HepG2 (cell line): ENCODE measurements at places on chromosomes 2 and 18. TPM values are rescaled to one million over a fixed set of nuclear protein-coding genes. Genes with fewer than 3 reads are reported as not detected.

- DNase-seq: no peak
Observed at GRCh38 chr18:73684647-73685046, 463.0 kb downstream of the FBXO15 start.

DNA sequence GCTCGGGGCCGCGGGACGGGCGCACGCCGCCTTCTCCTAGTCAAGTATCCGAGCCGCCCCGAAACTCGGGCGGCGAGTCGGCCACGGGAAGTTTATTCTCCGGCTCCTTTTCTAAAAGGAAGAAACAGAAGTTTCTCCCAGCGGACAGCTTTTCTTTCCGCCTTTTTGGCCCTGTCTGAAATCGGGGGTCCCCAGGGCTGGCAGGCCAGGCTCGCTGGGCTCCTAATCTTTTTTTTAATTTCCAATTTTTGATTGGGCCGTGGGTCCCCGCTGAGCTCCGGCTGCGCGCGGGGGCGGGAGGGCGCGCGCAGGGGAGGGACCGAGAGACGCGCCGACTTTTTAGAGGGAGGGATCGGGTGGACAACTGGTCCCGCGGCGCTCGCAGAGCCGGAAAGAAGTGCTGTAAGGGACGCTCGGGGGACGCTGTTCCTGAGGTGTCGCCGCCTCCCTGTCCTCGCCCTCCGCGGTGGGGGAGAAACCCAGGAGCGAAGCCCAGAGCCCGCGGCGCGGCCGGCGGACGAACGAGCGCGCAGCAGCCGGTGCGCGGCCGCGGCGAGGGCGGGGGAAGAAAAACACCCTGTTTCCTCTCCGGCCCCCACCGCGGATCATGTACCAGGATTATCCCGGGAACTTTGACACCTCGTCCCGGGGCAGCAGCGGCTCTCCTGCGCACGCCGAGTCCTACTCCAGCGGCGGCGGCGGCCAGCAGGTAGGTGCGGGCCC, 617 bp downstream of the FOSL2 start:
- DNase-seq: no peak

DNA sequence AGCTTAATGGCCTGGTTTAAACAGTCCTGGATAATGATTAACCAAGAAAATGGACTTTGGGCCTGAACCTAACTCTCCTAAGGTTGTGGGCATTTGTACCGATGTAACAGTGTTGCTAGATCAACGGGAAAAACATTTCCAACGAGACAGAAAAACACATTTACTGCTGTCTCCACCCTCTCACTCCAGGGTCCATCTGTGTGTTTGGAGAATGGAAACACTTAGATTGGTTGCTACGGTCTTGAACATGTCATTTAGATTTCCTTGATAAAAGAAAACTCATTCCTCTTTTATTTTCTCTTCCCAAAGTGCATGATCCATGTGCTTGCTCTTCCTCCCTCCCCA, 88.0 kb downstream of the SOCS6 start:
- DNase-seq: peak; percentile 100

The AP1S3 gene
- total RNA-seq: 16.3 and 26.3 TPM in 2 replicates

The TUBB8B gene
- total RNA-seq: 0.71 and 0.98 TPM in 2 replicates

The ECEL1 gene
- not detected in 2 replicates for total RNA-seq

DNA sequence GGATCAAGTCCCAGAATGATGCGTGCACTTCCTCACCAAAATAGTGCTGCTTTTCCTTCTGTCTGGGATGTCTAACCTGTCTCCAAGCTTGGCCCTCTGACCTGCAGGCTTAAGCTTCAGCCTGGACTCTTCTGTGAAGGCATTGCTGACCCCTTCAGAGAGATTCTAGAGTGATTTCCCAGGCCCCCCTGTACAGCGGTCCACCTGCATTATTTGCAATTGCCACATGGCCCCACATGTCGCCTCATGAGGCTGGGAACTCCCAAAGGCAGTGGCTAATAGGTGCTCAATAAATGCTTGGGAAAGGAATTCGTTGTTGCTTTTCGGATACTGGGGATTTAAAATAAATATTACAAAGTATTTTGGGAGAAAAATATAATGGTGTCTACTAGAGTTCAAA, 32.3 kb upstream of the MEP1B start:
- no peak for DNase-seq

The CHN1 gene
- total RNA-seq: 2.5 and 2.8 TPM in 2 replicates

DNA sequence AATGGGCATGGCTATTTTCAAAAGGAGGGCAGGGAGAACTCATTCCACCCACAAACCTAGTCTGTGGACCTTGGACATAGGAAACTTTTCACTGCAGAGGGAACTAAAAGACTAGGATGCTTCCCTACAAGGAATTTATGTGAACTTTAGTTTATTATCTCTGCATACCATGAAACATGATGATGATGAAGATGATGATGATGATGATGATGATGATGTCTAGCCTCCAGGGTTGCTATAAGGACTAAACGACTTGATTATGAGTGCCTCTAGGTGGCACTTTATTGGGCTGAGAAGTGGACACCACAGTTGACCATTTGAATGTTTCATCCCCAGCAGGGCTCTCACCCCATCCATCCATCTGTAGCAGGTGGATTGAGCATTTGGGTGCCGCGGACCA, 260.0 kb upstream of the TCF4 start:
- no peak for DNase-seq

The SCYGR7 gene
- not detected in 2 replicates for total RNA-seq

GRCh38 chr18:48866028-48866733, 84.6 kb downstream of the SMAD7 start:
- no peak for DNase-seq

DNA sequence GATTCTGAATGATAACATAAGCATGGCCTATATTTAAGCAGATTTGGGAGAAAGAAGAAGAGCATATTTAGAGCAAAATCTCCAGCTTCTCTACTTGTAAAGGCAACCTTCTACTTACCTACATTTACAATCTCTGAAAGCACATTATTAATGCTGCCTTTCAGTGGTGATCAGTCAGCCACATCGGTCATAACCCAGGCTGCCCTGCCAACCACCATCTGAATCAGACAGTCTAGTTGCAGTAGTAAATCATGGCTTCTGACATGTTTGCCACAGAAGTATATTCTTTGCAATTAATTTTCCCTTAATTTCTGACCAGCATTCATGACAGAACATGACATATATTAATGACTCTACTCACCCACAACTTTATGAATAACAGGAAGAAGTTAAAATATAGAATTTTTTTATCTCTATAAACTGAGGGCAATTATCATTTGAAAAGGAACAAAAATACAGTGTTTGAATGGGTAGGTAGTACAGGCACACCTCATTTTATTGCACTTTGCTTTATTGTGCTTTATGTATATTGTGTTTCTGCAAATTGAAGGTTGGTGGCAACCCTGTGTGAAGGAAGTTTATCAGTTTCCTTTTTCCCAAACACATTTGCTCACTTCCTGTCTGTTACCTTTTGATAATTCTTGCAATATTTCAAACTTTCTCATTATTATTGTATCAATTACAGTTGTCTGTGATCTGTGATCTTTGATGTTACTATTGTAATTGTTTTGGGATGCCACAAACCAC, 531.6 kb upstream of the CHAC2 start:
- DNase-seq: no peak

The SAG gene
- not detected in 2 replicates for total RNA-seq

The LRATD1 gene
- total RNA-seq: not detected in 2 replicates

- DNase-seq: peak; percentile 53
Observed at GRCh38 chr2:42238644-42239288, 69.6 kb downstream of the EML4 start.

GRCh38 chr18:74497324-74497676, 1.1 kb downstream of the CNDP2 start:
- DNase-seq: peak; percentile 7

The COL4A4 gene
- not detected in 2 replicates for total RNA-seq

DNA sequence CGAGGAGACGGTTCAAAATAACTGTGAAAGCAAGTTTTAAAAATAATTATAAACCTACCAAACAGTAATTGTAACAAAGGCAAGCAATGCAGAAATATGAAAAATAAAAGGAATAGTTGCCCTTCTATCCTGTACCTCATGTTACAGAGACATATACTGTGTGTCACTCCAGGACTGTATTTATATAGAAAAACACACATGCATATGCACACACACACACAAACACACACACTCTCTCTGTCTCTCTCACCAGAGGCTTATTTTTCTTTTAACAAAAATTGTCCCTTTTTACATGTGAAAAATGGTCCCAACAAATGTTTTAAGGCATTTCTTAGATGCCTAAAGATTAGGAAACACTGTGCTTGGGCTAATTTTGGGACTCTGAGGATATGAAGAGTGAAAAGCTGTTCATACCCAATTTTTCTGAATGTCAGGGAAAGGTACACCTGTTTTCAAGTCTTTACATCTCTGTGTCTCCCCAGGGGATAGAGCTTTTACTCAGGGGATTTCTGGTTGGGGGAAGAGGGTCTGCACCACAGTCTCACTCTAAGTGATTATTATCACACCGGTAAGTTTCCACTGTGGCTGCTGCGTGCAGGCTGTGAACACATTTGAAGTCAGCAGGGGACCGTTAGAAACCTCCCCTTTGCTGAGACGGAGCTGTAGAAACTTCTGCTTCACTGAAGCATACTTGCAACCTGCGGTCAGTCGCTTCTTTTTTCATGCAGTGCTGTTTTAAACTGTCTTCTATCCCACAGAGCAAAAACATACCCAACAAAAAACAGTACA, 51.4 kb upstream of the SPAG16 start:
- DNase-seq: no peak

DNA sequence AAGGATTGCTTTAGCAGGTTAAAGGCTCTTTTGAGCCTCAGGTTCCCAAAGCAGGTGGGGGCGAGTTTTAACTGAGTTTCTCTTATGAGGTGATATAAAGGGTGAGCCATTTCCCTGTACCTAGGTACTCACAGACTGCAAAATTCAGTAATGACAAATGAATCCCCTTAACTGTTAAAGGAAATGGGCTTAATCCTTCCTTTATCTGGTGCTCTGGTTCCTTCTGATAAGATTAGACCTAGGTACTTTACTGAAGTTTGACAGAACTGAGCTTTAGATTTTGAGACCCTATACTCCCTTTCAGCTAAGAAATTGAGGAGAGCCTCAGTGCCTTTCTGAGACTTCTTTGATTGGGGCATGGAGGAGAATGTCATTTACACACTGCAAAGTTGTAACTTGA, 42.6 kb downstream of the STK17B start:
- DNase-seq: no peak
